Posterior vena cava (tissue), 2 donors: ENCODE measurements at places on chromosomes 1 and 21. TPM values are rescaled to one million over a fixed set of nuclear protein-coding genes. Genes with fewer than 3 reads are reported as not detected.

DNA sequence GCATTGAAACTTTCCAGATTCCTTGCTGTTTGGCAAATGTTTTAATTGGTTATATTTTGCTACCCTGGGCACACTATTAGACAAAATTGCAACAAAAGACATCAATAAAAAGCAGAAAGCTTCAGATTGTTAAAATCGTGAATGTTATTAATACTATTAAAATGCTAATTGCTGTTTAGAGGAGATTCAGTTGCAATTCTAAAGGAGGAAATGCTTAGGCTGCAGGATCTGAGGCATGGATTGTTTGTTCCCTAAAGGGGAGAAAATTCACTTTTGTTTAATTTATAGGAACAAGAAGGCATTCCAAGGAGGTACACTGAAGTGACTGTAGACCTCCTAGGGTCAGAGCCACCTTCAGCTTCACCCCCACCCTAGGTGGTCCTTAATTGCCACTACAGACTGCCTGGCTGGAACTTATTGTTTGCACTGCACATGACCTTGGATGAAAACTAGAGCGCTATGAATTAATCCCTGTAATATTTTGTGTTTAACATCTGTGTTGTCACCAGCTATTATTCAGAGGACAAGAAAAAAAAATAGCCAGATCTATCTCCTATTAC, 1266.9 kb upstream of the ADGRL2 start:
- DNase-seq = no peak

DNA sequence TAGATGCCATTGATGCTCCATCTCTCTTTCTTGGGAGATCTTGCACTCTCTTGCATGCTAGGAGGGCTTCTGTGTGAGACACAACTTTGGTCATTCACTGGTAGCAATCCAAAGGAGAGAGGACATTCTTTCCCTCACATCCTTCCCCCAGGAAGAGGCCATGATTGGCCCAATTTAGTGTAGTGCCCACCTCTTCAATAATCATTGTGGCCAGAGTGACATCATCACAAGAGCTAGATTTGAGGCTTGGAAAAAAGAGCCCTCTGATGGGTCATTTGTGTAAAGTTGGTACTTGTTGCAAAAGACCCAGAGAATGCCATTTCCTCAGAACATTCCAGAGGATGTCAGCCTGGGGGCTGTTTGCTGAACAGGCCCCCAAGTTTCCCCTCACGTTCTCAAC, 30.2 kb downstream of the S100A6 start:
- DNase-seq = no peak

DNA sequence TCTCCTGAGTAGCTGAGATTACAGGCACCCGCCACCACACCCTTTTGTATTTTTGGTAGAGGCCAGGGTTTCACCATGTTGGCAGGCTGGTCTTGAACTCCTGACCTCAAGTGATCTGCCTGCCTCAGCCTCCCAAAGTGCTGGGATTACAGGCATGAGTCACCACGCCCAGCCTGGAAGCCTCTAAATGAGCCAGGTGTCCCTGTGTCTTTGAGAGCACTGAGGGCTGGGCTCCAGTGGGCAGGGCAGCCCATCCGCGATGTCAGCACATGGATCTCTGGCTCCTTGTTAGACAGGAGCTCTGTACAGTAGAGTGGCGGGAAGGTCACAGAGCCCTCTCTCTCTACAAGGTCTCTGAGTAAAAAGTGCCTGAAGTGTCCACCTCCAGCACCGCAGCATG, 124.3 kb downstream of the PGBD5 start:
- peak; percentile 36 for DNase-seq

- no peak for DNase-seq
Measured at GRCh38 chr1:24920533-24920925, 9.5 kb downstream of the RUNX3 start.

Gene SLAMF7
- 0.81 TPM for total RNA-seq

DNA sequence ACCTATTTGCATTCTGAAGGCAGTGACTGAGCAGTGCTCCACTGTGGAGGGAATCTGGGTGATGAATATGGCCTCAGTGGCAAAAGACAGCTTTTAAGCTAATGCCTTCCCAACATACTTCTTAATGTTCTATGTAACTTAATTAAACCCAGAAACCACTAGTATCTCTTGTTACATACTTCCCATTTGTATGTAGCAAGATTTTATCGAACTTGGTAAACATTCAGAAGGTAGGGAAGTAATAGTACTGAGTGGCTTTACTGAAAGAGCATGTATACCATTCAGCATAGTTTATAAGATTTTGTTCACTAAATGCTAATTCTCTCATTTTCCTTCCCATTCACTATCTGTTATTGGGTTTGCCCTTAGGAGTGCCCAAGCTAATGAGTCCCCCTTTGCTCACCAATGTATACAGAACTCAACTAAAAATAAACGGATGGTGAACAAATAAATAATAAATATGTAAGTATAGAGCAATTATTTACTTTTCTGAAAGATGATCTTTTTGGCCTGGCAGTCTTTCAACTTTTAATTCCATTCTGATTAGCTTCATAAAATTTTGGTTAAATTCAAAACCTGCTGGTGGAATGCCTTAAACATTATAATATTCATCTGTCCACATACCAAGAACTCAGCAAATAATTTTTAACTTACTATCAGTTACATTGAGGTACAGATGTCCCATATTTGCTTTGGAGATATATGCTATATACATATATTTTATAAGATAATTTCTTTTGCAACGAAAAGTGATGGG, 204.4 kb downstream of the APP start:
- no peak for DNase-seq

Gene CD101
- 2.1 TPM for total RNA-seq
